NT2/D1 (cell line): ENCODE measurements at places on chromosomes 11 and 22.

GRCh38 chr22:18050065-18050464, 25.7 kb upstream of the MICAL3 start:
- no peak for DNase-seq

GRCh38 chr11:19912115-19912957, 199.7 kb downstream of the NAV2 start:
- no peak for DNase-seq

GRCh38 chr11:119422809-119423508, at the start of gene THY1:
THY1 (minus strand) TSS chr11:119423172; CDS start chr11:119420905, 2,267 bp downstream.
- DNase-seq, result peak; percentile 60

- DNase-seq, result no peak
These were observed 121.2 kb downstream of the ETS1 start for GRCh38 chr11:128465946-128466705.

DNA sequence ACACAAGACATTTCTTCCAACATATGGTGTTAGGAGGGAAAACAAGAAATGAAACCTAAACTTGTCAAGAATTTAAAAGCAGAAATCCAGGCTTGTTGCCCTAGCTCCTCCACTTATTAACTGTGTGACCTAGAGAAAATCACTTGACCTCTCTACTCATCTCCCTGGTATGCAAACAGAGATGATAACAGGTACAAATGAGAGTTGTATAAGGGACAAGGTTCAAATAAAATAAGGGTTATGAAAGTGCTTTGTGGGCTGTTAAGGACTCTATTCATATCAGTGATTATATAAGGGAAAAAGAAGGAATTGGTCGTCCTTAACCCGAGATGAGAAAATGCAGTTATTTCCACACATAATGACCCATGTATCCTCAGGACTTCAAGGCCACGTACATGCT, 372.7 kb upstream of the TENM4 start:
- no peak for DNase-seq

DNA sequence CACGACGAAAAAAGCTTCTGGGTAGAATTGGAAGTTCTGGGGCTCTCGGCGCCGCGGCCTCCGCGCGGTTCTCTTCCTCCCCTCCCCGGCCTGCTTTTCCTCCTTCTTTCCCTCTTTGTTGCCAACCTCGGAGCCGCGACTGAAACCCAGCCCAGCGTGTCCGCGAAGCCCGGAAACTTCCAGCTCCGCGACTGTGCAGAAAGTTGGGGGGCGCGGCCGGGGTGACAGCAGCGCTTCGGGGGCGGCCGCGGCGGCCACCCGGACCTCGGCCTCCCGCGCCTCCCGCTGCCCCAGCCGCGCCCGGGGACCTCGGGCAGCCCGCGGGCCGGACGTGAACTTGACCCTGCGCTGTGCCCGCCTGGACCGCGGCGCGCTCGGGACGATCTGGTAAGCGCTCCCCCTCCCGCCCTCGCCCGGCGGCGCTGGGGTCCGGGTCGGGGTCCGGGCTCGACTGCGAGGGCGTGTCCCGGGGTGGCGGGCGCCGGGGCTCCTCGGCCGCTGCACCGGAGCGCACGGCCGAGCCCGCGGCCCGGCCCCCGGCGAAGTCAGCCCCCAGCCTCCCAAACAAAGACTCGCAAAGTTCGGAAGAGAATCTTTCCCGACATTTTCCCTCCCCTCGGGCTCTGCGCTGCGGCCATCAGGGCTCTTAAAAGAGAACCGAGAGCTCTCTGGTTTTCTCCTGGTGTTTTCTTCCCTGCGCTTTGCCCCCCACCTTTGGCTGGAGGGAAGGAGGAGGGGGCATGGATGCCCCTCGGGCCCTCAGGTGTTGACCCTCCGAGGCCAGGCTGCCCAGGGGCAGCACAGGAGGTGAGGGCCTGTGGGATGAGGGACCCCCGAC, 67.9 kb upstream of the WNT7B start:
- no peak for DNase-seq

DNA sequence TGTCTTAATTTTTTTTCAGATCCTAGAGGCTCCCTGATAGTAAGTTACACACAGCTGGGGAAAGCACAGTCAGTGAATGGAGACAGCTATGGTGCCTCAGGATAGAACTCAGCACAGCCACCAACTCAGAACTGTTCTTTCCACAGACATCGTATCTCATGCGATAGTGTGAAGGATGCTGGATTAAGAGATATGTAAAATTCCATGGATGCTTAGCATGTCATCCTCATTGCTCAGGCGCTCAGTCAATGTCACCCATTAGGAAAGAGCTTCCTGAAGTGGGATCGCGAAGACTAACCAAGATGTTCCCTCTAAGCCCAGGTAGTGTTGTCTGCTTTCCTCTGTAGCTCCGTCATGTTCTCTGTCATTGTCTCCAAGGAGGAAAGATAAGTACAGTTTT, 1000.4 kb downstream of the OPCML start:
- no peak for DNase-seq

DNA sequence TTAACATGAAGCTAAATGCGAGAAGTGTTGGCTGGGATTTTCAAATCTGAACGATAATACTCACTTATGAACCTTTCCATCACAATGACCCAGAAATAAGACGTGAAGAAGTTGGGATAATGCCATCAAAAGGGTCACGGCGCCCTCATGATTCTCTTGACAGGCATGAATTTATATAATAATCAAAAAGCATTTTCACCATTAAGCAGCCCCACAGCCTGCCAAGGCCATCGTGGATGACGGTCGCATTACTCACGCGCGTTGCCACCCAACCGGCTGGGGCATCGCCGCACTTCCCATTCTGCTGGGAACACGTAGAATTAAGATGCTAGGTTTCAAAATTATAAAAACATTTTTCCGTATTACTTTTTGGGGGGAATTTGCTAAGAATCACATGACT, 18.9 kb upstream of the GAL start:
- no peak for DNase-seq

- no peak for DNase-seq
These were observed 1.6 kb downstream of the LMO1 start for GRCh38 chr11:8261921-8262551.

- no peak for DNase-seq
These were observed 176.5 kb upstream of the TTC12 start for GRCh38 chr11:113137713-113138529.

- no peak for DNase-seq
These were observed 345.8 kb downstream of the BRD1 start for GRCh38 chr22:49481659-49482399.

- DNase-seq, result peak; percentile 11
These were observed 48.5 kb downstream of the GGTLC2 start for GRCh38 chr22:22692707-22693530.

GRCh38 chr22:19527321-19527721, 3.1 kb upstream of the CLDN5 start:
- DNase-seq, result no peak

DNA sequence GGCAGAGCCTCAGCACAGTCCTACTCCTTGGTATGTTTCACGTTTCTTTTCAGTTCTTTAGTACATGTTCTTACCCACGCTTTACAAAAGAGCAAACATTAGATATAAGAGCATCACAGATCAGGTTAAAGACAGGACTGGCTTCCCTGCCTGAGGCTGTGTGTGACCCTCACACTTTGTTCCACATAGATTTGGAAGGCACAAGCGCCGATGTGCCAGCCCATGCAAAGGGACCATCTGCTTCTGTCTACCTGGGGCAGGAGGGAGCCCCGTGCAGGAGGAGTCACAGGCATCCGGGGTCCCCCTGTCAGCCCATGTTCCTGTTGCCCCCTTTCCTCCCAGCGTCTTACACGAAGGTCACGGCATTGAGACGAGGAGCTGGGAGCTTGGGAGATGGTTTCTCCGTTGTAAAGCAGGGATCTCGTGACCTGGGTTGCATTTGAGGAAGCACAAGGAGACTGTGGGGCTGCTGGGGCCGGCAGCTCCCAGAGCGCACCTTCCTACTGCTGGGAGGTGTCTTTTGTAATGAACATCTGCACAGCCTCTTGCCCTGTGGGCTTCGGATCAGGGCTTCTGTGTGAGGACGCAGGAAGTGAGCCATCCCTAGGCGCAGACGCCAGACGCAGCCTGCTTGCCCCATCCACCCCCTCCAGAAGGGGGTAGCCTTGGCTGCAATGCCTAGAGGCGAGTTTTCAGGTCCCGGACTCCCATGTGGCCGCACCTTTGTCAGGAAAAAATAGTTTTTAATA, 72.6 kb downstream of the SCN3B start:
- no peak for DNase-seq

GRCh38 chr11:76410851-76411357, 29.8 kb downstream of the GVQW3 start:
- DNase-seq, result no peak

- DNase-seq, result no peak
These were observed 12.5 kb downstream of the TAF1D start for GRCh38 chr11:93728792-93729128.

DNA sequence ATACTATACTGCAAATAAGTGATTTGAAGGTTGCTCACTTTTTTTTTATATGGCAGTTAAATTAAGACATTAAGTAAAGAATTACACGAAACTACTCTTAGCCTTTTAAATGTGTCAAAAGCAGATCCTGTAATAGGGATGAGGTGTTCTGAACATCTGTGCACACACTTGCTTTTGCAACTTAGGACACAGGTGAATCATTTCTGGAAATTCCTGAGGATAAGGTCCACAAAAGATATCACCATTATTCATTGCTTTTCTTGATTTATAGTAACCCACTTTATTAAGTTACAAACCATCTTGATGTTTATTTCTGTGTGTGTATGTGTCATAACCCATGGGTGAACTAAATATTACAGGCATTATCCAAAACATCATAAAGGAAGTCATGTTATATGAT, 55.9 kb downstream of the SLC5A12 start:
- DNase-seq, result no peak

DNA sequence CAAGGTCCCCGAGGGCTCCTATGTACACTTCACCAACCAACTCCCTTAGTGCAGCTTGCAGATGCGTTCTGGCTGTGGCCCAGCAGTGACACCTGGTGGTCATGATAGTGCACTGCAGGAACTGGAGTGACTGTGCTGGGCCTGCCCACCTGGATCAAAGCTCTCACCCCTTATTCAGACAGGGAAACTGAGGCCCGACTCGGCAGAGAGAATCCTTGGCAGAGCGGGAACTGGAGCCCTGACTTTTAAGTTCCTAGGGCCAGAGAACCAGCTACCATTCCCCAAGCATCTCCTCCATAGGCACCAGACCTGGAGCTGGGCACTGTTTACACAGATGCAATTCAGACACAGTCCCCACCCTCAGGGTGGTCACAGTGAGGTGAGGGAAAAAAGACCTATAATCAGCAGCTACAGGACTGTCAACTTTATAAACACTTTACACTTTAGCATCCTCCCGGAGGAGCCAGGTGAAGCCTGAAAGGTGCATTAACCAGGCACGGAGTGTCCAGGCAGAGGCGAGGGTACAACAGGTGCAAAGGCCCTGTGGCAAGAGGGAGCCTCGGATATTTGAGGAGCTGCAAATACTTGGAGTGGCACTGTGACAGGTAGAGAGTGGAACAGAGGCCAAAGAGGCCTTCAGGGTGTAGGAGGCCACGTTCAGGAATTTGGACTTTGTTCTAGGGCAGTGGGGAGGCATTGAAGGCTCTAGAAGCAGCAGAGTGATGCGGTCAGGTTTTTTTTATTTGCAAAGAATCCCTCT, 22.0 kb downstream of the RHBDD3 start:
- DNase-seq, result peak; percentile 32

- DNase-seq, result no peak
These were observed 15.5 kb upstream of the TMPRSS5 start for GRCh38 chr11:113721462-113722066.

GRCh38 chr11:48161951-48162884, 54.4 kb upstream of the OR4B1 start:
- DNase-seq, result no peak

DNA sequence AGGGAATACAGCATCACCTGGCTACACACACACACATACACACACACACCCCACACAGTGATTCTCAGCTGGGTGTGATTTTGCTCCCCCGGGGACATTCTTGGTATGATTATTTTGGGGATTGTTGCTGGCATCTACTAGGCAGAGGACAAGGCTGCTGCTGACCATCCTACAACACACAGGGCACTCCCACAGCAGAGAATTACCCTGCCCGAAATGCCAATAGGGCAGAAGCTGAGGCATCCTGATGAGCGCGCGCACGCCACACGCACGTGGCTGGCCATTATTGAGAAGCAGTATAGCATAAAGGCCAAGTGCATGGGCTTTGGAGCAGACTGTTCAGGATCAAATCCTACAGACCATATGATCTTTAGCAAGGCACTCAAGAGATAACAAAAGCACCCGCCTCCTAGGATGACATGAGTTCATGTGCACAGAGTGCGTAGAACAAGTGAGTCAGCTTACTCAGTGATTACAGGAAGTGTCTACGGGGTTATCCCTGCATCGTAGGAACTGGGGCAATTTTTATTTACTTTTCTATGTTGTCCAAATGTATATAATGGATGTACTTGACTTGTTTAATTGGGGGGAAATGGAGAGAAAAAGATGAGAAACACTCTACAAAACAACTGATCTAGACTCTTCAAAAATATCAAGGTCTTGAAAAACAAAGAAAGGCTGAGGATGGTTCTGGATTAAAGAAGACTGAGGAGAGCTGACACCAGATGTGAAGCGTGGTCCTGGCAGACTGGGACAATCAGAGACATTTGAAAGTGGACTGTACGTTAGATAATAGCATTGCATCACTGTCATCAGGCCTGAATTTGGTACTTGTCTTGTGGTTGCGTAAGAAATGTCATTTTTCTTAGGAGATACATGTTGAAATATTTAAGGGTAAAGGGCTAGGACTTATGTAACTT, 7.2 kb upstream of the EHD1 start:
- DNase-seq, result no peak

DNA sequence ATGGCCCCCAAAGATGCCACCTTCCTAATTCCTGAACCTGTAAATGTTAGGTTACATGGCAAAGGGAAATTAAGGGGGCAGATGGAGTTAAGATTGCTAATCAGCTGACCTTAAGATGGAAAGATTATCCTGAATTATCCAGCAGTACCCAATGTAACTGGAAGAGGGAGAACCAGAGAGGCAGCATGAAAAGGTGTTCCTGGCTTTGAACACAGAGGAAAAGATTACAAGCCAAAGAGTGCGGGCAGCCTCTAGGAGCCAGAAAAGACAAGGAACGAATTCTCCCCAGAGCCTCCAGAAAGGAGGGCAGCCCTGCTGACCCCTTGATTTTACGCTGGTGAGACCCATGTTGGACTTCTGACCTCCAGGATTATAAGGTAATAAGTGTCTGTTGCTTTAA, 15.1 kb upstream of the THRSP start:
- DNase-seq, result no peak

GRCh38 chr11:41399323-41399722, 60.1 kb downstream of the LRRC4C start:
- DNase-seq, result no peak

GRCh38 chr11:69662806-69663205, 12.3 kb downstream of the LTO1 start:
- no peak for DNase-seq

GRCh38 chr22:41217553-41218157, 12.5 kb downstream of the L3MBTL2 start:
- DNase-seq, result no peak

DNA sequence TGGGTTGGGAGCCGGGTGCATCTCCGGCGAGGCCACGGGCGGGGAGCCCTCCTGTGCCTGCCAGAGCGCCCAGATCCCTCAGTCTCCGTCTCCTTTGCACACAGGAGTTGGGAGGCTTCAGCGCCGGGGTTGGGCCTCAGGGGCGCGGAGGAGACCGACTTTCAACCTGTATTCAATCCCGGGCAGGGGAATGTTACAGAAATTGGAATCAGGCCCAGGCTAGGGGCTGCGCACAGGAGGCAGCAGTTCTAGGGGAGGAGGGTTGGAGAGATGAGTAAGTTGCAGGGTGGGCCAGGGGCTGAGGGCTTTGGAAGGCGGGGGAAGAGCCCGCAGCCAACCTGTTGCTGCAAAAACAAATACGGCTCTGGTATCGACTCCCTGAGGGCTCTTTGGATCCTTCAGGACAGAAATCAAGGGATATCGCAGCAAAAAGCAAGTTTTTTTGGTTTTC, 640 bp upstream of the KCNA4 start:
- no peak for DNase-seq
